ENCODE measurements at places on chromosomes 3 and 15.
A peak's percentile ranks its signal among the peaks of the same experiment; 100 is the strongest.

DNA sequence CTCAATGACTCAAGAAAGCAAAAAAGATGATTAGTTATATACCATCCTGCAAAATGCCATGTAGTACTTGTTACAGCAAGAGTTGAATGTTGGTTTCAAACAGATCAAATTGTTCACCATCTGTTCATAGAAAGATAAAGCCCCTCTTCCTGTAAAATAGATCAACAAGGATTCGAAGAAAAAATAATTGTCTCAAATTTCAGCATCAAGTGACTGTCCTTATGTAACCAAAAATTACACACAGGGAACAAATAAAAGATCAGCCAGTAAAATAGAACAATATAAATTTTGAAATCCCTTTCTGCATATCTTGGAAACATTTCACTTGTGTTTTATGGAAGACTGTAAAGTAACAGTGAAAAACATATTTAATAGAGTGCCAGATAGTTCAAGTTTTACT, 165.1 kb upstream of the STAC start:
- no peak for DNase-seq

DNA sequence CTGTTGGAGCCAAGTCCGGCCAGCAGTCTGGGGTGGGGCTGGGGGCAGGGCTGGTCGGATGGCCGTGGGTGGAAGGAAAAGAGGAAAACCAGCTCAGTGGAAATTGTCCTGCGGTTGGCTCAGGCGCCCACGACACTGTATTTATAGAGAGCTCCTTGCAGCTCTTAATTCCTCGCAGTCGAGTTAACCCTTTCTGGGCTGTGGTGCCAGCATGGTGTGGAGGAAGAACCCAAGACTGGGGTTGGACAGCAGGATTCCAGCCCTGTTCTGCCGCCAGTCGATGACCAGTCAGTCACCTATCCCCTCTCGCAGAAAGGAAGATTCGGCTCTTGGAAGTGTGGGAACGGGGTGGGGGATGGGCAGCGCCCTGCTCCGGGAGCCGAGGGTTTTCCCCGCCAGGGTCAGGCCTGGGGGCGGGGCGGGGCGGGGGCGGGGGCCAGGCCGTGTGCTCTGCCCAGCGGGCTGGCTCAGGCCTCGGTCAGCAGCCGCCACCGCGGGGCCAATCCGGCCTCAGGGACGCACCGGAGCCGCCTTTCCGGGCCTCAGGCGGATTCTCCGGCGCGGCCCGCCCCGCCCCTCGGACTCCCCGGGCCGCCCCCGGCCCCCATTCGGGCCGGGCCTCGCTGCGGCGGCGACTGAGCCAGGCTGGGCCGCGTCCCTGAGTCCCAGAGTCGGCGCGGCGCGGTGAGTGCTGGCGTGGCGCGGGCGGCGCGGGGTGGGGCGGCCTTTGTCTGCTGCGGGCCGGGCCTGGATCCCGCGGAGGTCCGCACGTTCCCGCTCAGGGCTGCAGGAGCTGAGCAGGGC, at the start of gene CD276:
Gene CD276 (plus strand): TSS at position 607 of the 804 bp plus-strand sequence. CDS start 15,257 bp downstream, outside the sequence.
- DNase-seq: peak; percentile 40

- DNase-seq: no peak
Observed at GRCh38 chr3:179304605-179305004, 18.2 kb upstream of the ZNF639 start.

DNA sequence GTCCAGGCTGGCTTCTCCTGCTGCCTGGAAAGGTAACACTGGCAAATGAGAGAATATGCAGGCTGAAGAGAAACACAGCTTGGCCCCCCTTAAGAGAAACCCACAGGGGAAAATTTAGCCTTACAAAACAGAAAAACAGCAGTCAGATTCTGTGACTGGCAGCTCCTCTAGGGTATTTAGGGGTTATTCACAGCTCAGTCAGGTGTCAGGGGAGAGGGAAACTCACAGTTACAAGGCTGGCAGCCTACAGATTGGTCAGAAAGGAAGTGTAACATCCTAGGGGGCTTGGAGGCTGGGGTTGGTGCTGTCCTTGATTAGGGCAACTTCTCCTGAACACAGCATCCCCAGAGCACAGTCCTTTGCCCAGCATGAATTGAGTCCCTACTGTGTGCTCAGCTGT, 81.4 kb downstream of the SEMA5B start:
- no peak for DNase-seq

DNA sequence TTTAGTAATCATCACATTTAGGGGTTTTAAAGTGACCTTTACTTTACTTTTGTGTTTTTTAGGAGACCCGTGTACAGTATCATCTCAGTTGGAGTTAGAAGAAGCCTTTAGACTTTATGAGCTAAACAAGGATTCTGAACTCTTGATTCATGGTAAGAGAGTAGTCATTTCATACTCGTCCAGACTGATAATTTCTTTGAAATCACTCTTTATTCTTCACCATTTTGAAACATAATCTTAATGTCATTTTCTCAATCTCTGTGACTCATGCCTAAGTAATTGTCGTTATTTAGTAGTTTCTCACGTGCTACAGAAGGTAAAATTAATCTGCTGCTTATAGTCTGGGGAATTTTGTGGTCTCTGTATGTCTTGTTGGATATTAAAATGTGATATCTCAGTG, 37.7 kb downstream of the PRKCI start:
- peak; percentile 4 for DNase-seq

DNA sequence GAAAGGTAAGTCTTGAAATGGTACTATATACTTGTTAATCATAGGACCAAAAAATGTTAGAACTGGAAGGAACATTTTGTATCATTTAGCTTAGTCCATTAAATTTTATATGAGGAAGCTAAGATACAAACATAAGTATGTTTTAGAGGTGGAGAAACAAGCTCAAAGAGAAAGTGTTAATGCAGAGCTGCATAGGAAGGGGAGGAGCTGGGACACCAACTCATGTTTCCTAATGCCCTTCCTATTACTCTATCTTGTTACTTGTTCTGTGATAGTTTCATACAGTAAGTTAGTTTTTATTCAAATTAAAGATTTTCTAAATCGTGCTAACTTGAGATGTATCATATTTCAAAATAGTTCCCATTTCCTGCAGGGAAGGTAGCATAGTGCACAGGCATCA, 7.4 kb downstream of the SLC35A5 start:
- no peak for DNase-seq

- peak; percentile 41 for DNase-seq
Observed at GRCh38 chr3:177944228-177944661, 592.0 kb upstream of the KCNMB2 start.

DNA sequence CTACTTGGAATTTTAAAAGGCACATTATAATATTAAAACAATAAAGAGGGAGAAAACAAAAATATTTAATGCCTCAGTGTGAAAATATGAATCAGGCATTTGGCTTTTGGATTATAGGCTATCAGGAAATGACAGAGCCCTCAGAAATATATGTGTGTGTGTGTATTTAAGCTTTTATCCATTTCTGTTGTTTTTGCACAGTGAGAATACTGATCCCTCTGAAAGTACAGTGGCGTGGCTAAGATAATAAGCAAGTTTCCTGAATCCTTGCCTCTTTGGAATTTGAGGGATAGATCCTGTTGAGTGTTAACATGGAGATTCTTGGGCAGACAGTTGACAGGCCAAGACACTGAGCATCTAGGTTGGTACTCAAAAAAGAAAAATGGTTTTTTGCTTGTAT, 234.8 kb upstream of the ZBTB20 start:
- DNase-seq: no peak

DNA sequence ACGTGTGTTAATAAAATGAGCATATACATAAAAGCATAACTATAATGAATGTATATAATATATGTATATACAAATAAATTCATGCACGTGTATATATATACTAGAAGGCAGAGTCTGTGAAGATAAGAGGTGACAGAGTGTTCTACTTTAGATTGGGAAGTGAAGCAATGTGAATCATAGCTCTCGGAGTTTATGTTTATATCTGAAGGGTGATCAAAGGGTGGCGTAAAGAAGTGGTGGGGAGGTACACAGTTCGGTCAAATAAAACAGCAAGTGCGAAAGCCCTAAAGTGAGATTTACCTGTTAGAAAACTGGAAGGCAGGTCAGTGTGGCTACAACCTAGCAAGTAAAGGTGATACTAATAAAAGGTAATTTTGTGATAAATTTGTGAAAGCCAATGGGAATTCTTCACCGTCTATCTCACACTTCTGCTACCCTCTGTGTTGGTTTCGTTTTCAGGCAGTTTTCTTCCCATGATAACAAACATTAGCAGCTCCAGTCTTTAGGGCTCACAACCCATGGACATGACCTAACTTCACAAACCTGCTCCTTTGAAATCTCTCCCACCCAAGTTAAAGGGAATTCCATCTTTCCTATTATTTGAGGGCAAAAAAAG, 46.7 kb upstream of the BCHE start:
- DNase-seq: no peak

GRCh38 chr15:90869601-90870353, 1.4 kb downstream of the FURIN start:
- peak; percentile 86 for DNase-seq

GRCh38 chr15:52463638-52464037, 65.0 kb downstream of the MYO5A start:
- peak; percentile 20 for DNase-seq

DNA sequence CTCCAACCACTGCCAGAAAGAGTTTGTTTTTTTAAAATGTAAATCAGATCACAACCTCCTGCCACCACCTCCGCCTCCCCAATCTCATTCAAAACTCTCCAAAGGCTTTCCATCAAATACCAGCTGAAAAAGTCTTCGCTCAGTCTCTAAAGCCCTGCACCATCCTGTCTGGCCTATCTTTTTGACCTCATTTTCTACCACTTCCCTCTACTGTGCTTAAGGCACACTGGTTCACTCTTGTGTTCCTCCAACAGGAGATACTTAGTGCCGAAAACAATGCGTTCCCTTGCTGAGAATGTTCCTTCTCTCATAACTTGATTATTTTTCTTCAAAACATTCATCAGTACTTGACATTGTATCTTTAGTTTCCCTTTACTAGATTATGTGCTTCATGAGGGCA, 3.5 kb downstream of the BTBD1 start:
- no peak for DNase-seq

DNA sequence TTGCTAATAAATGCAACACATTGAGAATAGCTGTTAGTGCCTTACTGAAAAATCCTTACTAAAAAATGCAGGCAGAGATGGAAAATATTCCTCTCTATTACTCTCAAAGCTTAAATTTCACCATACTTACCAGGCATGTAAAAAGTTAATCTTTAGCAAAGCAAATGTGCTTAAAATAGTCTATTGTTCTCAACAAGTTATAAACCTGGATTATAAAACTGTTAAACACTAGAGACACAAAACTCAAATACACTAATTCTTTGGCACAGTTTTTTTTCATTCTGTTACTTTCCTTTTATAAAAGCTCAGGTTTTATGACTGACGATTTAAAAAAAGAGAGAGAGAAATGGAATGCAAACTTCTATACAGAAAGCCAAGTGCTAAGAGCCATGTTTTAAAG, 119.8 kb downstream of the THRB start:
- no peak for DNase-seq

DNA sequence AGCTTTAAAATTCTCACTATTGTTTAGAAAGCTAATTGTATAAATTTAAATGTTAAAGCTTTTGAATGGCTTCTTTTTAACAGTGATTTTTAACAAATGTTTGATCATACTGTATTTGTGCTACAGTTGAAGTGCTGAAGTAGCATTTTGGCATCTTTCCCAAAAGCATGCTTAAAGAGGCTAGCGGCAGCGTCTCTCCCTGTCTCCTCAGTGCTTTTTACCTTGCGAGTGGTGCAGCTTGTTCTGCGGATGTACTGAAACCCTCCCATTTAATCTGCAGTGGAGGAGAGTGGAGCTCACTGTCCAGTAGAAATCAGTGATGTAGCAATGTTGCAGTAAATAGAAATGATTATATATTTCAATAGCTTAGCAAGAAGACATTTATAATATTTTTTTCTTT, 43.7 kb downstream of the LRRC49 start:
- peak; percentile 22 for DNase-seq

DNA sequence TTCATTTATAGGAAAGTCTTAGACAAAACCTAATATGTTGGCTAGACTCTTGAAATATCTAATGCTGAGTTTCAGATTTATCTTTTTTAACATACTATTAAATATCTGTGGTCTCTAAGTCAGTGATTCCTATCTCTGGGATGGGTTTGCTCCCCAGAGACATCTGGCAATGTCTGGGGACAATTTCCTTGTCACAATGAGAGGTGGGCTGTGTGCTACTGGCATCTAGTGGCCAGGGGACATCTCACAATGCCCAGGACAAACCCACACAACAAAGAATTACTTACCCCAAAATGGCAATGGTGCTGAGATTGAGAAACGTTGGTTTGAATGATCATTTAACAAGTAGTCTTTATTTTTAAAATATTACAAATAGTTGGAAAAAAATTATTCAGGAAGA, 602.1 kb downstream of the MAGI1 start:
- peak; percentile 20 for DNase-seq

DNA sequence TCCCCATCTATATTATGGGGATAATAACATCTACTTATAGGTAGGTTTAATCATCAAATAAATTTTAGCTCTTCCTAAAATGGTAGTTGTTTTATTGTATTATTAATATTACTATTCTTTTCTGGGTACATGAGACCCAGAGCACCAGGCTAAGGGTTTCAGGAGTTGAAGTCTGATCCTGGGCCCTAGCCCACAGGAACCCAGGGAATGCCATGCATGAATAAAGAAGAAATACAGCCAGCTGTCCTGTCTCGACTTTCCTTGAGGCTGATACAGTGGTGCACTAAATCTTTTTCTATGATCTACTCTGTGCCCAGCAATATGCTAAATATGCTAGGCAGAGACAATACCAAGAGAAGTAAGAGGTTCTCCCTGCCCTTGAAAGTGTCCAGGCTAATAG, 72.1 kb upstream of the ATP2C1 start:
- DNase-seq: no peak

DNA sequence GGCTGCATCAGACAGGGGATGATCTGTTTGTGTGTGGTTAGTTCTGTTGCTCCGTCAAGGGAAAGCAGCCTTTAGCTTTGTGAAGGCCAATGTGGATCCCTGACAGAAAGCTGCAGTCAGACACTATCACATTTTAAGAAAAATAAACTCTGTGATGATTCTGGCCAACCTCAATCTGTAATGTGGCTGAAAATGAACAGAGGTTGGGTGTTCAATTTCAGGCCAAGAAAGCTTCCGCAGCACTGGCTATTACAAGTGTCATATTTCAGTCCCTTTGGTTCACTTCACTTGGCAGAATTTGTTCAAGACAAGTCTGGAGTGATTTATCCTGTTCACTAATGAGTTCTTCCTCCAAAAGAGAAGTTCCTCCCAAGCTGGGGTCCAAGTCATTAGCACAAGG, 571.8 kb upstream of the IL12A start:
- DNase-seq: peak; percentile 1

- no peak for DNase-seq
Observed at GRCh38 chr15:85274315-85275050, 105.9 kb upstream of the AKAP13 start.

DNA sequence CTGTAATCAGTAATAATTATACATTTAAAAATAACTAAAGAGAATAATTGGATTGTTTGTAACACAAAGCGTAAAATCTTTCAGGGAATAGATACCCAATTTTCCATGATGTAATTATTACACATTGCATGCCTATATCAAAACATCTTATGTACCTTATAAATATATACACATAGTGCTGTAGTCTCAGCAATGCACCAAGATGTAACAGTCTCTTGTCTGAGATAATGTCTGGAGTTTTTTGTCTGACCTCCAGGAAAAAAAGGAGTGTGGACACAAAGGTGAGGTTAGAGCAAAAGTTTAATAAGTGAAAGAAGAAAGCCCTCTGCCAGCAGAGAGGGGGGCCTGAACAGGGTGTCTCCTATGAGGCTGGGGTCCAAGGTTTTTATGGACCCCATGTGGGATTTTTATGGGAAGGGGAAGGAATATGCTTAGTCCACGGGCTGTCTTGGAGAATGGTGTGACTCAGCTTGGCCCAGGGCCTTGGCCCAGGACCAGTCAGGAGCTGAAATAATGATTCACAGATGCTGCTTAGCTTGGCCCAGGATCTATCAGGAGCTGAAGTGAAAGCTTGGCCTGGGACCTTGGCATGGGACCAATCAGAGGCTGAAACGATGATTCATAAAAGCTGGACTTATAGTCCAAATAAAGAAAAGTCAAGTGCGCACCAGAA, 545.0 kb downstream of the ZPLD1 start:
- DNase-seq: peak; percentile 88

All from fibroblast of skin of right biceps (primary cell).